ENCODE measurements at places on chromosomes 7 and 10.

- no peak for DNase-seq
These were observed 22.2 kb upstream of the FAM171A1 start for GRCh38 chr10:15393139-15393825.

DNA sequence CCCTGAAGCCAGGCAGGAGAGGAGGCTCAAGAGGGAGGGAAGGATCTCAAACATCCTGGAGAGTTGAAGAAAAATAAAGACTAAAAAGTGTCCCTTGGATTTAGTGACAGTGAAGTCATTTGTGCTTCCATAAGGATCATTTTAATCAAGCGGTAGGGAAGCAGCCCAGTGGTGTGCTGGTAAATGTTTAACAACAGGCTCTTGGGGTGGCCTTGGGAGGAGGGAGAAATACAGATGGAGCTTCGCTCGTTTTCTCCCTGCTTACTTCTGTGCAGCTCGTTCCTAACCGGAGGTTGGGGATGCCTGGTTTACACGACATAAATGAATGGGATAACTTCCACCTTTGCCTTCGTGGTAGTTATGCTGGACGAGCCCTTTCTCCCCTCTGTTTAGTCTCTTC, 140.0 kb downstream of the CAMK1D start:
- no peak for DNase-seq

GRCh38 chr7:20539201-20539600, 76.3 kb upstream of the ABCB5 start:
- no peak for DNase-seq

- DNase-seq: no peak
These were observed 25.1 kb upstream of the NKX6-2 start for GRCh38 chr10:132810807-132811700.

DNA sequence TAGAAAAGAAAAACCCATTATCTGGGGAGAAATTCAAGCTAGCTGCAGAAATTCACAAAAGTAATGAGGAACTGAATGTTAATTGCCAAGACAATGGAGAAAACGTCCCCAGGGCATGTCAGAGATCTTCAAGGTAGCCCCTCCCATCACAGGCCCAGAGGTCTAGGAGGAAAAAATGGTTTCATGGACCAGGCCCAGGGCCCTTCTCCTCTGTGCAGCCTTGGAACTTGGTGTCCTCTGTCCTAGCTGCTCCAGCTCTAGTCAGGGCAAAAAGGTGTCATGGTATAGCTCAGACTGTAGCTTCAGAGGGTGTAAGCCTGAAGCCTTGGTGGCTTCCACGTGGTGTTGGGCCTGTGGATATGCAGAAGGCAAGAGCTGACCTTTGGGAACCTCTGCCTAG, 411.8 kb downstream of the ADRA2A start:
- no peak for DNase-seq

DNA sequence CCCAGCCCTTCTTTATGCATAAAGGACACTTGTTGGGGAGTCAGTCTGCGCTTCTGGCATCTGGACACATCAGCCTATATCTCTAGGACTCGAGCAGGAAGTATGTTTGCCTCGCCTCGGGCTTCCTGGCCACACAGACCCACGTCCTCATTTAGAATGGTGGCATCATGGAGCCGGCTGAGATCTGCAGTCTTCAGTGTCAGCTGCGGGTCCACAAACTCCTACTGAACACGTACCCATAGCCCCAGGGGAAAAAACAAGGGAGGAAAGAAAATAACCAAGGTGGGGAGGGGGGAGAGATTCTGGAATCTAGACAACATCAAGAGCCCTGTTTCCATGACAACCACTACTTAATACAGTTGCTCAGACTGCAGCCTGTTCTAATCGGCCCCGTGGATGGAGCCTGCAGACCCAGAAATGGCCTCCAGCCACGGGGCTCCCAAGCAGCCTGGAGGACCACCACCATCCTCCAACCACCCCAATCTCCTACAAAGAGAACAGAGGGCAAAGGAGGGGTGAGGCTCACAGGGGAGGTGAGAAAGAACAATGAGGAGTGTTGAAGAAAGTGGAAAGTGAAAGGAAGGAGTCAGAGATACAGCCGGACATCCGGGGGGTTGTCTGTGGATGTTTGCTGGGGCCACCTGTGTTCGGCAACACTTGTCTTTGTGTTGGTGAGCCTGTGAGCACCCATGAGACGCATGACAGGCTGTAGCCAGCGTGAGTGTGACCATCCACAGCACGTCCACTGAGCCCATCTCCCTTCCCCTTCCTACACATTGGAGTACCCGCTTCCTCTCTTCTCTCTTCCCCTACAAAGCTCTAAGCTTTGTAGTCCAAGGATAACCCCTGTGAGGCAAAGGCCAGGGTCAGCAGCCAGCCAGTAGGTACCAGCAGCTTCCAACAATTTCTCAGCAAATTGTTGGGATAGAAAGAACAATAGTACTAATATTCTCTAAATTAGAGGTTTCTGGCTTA, 141.0 kb downstream of the PLXNA4 start:
- no peak for DNase-seq

- DNase-seq: no peak
These were observed 52.4 kb downstream of the NOC3L start for GRCh38 chr10:94310369-94310768.

GRCh38 chr10:42553064-42553407, 85.3 kb downstream of the ZNF33B start:
- no peak for DNase-seq

- DNase-seq: no peak
These were observed 11.4 kb upstream of the TMEM26 start for GRCh38 chr10:61464461-61465170.

DNA sequence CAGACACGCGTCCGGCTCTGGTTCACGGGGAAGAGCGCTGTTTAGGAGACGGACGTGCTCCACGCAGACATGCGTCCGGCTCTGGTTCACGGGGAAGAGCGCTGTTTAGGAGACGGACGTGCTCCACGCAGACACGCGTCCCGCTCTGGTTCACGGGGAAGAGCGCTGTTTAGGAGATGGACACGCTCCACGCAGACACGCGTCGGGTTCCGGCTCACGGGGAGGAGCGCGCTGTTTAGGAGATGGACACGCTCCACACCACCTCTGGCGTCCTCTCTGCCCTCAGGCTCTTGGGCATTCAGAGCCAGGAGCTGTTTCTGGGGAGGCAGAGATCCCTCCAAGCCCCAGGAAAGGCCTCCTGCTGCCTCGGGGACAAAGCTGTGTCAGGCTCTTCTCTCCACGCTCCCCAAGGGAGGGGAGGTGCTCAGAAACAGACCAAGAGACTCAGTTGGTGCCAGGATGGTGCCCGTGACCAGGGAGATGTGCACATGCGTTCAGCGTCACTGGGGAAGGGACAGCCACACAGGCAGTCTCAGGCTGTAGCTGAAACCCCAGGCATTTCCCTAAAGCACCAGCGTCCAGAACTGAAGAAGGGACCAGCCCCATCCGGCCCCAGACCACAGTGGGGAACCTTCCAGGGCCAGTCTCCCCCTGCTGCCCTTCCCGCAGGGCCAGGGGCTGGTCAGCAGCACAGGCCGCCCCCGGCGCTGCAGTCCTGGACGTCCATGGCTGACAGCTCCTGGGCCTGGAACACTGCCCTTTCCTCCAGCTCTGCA, 175.6 kb downstream of the ELFN1 start:
- no peak for DNase-seq

Measured in activated T-helper 1 cell treated with anti-CD3 and anti-CD28 coated beads, Interleukin-2, amount 50 U/mL, for 16 hours (primary cell).